ENCODE measurements at places on chromosomes 3 and 15.

GRCh38 chr15:42621996-42622925 is 46.9 kb downstream of the STARD9 start:
- no peak for DNase-seq

- DNase-seq = no peak
These were observed 350.7 kb upstream of the AZI2 start for GRCh38 chr3:28699283-28699682.

GRCh38 chr3:72190050-72190449 is 405.1 kb upstream of the PROK2 start:
- no peak for DNase-seq

GRCh38 chr15:39886418-39886817 is 33.6 kb downstream of the GPR176 start:
- DNase-seq = no peak

GRCh38 chr3:147141516-147142288 is 264.6 kb downstream of the ZIC4 start:
- DNase-seq = no peak

DNA sequence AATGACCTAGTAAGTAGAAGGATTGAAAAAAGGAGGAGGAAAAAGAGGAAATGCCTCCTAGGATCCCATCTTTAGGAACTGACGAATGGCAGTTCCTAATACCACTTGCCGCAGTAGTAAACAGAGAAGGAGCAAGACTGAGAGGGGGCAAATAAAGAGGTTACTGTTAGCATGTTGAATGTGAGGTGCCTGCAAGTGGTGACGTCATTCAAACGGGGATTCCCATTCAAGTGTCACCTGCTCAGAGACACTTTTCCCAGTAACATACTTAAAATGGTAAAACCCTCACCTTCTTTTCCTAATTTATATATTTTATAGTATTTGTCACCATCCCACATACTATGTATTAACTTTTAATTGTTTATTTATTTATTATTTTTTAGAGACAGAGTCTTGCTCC is 178.9 kb downstream of the IL5RA start:
- DNase-seq = no peak

GRCh38 chr3:146342989-146343388 is 92.1 kb upstream of the PLSCR4 start:
- no peak for DNase-seq

DNA sequence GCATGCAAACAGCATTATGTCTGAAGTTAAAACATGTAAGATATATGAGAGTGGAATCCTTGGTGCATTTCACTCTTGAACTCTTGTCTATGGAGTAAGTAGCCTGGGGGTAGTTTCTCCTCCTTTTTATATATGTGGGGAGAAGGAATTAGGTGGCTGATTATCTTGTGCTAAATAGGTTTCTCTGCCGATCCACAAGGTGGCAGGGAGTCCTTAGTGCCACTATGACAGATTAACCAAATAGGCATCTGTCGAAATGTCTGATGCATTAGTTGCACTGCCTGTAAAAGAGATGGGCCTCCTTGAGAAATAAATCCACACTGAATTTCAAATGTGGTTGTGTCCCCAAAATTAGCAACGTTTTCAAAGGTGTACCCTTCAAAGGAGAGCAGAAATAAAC is 170.1 kb downstream of the CNTN4 start:
- DNase-seq = no peak

DNA sequence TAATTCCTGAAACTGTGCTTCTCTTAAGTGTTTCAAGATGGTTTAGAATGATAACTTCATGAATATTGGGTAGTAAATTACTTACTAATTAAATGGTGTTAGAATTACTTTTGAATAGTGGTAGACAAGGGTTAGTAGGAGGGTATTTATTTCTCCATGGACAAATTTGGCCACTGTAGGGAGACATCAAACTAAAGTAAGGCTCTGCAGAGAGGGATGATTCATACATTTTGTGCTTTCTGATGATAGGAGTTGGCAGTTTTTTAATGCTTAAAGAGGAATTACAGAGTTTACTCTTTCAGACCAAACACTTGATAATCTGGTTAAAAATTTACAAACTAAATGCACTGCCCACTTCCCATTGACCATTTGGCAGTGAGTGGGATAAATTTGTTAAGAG is 127.6 kb downstream of the NAALADL2 start:
- DNase-seq = no peak

GRCh38 chr3:65466300-65466988 is 572.3 kb downstream of the MAGI1 start:
- no peak for DNase-seq

GRCh38 chr3:45048244-45048643 is 22.1 kb downstream of the CLEC3B start:
- DNase-seq = no peak

DNA sequence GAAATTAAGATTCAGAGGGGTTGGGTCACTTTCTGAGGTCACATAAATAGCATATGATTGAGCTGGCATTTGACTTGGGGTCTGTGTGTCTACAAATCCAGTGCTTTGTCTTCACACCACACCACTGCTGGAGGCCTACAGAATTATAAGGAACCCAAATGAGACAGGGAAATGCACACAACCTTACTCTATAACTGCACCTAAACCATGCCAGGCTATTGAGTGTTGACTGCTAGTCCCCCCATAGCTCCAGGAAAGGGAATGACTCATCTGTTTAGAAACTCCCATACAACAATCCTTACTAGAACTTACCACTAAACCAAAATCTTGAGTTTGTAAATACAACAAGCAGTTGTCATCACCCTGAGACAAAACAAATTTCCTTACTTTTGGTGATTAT is 16.9 kb upstream of the TSC22D2 start:
- no peak for DNase-seq

GRCh38 chr3:114730397-114730796 is 416.7 kb downstream of the ZBTB20 start:
- no peak for DNase-seq

DNA sequence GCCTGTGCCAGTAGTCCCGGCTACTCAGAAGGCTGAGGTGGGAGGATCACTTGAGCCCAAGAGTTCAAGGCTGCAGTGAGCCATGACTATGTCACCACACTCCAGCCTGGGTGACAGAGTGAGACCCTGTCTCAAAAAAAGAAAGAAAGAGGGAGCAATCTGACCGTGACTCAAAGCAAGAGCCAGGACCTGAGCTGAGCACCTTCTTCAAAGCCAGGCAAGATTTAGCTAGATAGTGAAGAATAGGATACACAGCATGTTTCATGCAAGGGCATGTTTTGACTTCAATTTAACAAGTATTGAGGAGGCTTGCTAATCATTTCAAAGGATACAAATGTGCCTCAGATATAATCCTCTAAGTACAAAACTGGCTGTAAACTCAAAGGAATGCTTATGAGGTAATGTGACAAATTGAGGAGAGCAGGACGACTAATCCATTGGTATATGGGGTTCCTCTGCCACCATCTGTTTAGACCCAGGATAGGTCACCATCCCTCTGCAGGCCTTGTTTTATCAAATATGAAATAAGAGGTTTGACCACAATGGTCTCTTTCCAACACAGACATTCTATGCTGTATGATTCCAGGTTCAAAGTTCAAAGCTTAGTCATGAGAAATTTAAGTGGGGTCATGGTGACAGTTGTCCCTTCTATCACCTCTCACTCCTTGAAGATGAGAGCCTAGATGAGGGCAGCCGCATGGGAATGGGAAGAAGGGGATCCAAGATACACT is 33.2 kb downstream of the RAB27A start:
- DNase-seq = no peak

DNA sequence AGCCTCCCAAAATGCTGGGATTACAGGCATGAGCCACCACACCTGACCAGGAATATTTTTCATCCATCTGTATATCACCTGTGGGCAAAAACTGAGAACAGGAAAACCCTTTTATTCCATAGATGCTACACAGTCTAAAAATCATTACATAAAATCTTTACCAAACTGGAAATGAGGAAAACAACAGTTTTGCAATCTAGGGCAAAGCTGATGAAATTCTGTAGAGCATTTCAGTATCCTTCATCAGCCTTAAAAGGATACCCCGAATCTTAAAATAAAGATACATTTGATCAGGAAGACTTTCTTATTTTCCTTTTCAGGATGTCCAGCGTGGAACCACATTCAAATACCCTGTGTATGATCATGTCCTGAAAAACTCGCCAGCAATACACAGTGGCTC is 7.1 kb downstream of the SIAH2 start:
- DNase-seq = no peak

DNA sequence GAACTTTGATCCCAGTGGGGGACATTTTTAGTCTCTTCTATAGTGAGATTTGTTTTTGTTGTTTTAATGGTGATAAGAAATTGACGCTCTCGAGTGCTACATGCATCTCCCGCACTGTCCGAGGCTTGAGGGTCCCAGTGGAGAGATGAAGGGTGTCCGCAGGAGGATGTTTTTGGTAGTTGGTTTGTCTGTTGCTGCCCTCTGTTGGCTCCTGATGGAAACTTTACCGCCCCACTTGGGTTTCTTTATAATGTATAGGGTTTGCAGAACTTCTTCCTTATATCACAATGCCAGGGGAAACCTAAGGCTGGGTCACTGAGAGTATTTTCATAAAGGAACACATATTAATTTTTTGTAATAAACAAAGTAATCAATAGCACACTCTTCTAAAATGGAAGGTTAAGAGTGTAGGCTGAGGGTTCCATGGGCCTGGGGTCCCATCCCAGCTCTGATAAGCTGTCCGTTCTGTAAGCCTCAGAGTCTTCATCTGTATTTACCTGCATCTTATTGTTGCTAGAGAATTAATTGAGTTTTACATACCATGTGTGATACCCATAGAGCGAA is 185.3 kb upstream of the FEZF2 start:
- DNase-seq = peak; percentile 54

- DNase-seq = no peak
These were observed 43.7 kb downstream of the PCSK6 start for GRCh38 chr15:101445562-101446517.

DNA sequence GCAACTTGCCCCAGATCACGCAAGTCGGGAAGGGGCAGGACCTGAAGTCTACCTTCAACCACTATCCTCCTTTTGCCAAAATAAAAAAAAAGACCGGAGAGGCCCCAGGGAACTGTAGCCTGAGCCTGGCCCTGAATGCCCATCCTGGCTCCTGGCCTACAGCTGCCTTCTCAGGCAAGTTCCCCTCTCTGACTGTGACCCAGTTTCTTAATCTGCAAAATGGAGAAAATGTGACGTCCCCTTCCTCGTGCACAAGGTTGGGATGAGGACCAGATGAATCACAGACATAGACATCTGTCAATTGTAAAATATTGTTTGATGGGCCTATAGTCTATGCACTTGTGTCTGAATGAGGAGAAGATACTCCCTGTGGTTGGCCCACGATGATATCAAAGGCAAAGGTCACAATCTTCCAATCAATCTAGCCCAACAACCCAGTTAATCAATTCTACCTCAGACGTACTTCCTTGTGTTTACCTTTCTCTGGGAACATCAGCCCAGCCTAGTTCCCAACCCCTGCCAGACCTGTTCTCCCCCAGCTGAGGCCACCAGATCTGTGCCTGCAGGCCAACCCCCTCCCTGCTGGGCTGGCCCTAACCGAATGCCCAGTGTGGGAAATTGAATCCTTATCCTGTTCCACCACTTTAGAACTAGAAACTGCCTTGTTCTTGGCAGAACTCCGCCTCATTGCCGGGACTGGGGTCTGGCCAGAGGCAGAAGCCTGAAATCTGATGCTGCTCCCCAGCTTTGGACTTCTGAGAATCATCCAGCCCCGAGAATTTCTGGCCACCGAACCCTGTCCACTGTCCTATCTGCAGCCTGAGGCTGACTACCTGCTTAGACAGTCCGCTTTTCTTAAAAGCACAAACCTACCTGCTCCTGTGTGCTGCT is 101.8 kb upstream of the LIPC start:
- DNase-seq = no peak

- no peak for DNase-seq
These were observed 19.6 kb downstream of the VGLL4 start for GRCh38 chr3:11624161-11624560.

DNA sequence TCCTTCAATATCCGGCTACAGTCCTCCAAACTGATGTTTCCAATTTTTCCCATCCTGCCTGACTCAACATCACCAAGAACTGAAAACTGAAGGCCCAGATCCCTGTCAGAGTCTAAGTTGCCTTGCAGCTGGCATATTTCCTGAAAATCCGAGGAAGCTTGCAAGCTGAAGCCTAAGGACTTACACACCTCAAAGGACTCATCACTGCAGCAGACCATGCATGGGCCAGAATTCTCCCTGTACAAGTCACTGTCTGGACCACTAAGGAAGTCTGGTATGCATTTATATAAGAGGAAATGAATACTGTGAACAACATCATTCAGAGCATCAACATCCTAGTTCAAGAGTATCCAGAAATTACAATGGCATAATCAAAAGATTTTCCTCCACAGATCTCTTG is 548.8 kb upstream of the MDFIC2 start:
- DNase-seq = no peak

- no peak for DNase-seq
These were observed 7.9 kb upstream of the FBXO22 start for GRCh38 chr15:75895731-75896130.

DNA sequence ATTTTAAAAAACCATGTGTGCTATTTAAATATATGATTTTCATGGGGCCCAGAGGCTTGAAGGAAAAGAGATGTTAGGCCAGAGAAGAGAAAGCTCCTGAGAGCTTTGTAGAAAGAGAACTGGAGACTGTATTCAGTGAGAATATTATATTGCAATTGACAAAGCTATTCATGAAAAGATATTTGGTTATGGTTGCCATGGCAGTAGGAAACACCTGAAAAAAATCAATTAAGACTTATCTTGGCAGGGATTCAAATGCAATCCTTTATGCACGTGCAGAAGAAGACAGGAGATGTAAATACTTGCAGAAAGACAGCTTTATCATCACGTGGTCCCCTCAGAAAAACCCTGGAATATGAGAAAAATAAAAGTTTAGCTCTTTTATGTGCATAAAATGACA is 636.0 kb upstream of the TBL1XR1 start:
- no peak for DNase-seq

DNA sequence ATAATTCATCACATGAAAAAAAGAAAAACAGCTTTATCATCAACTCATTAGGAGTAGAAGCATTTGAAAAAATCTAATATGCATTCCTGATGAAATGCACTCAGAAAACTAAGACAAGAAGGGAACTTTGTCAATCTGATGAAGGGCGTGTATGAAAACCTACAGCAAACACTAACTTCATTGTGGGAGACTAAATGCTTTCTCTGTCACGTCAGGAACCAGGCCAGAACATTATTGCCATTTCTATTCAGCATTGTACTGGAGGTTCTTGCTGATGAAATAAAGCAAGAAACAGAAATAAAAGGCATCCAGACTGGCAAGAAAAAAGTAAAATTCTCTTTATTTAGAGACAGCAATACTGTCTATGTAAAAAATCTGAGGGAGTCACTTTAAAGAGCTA is 235.2 kb downstream of the GABRB3 start:
- no peak for DNase-seq

GRCh38 chr15:39580485-39581241 is at the start of gene THBS1:
THBS1 (plus strand) TSS chr15:39581079; CDS start chr15:39581858, 779 bp downstream.
- DNase-seq = no peak

Measured in germinal center (tissue), 1 donor.